Suprapubic skin (tissue), 4 donors: ENCODE measurements at places on chromosomes 4 and X.

GRCh38 chr4:181018913-181019312 is 1224.3 kb upstream of the TENM3 start:
- DNase-seq = no peak
- no peaks in the 10 kb centered on the region for H3K36me3 ChIP-seq
- no peak overlapping the region for H3K27ac ChIP-seq
- no peaks in the 10 kb centered on the region for H3K27me3 ChIP-seq

GRCh38 chrX:6021316-6022091 is 207.2 kb downstream of the NLGN4X start:
- DNase-seq = no peak
- H3K27ac ChIP-seq = no peak overlapping the region
- H3K27me3 ChIP-seq = no peaks in the 10 kb centered on the region
- no peaks in the 10 kb centered on the region for H3K4me1 ChIP-seq

GRCh38 chr4:8240211-8241041 is 29.1 kb upstream of the HTRA3 start:
- peaks cover 17% of the 10 kb centered on the region for H3K4me1 ChIP-seq
- H3K27me3 ChIP-seq = no peaks in the 10 kb centered on the region
- H3K27ac ChIP-seq = no peak overlapping the region
- no peak for DNase-seq
- peaks cover 14% of the 10 kb centered on the region for H3K36me3 ChIP-seq

GRCh38 chrX:2596555-2597255 is 94.4 kb upstream of the CD99 start:
- H3K36me3 ChIP-seq = no peaks in the 10 kb centered on the region
- H3K4me1 ChIP-seq = peaks cover 15% of the 10 kb centered on the region
- H3K27ac ChIP-seq = peak overlapping the region; percentile 46
- no peaks in the 10 kb centered on the region for H3K27me3 ChIP-seq
- H3K4me3 ChIP-seq = no peak overlapping the region

DNA sequence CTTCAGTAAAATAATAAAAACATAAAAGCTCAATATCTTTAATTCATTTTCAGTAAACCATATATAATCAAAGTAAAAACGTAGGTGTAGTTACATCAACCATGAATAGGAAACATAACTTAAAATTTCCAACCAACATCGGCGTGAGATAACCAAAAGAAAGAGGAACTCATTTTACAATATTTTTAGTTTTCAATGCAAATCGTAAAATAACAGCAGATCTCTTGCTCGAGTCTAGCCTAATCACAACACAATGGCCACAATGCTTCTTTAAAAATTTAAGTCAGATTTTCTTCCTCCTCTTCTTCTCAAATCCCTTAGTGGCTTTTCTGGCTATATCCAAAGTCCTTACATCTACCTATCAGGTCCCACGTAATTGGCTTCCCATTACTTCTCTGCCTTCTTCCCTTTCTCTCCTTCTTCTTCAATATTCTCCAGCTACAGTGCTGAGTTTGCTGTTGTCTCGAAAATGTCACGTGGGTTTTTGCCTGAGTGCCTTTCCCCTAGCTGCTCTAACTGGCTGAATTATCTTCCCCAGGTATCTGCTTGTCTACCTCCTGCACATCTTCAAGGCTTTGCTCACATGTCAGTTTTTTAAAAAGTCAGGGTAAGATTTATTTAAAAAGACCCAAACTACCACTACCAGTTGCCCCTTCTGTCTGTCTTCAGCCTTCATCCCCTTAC is 90.9 kb upstream of the BANK1 start:
- H3K36me3 ChIP-seq = no peaks in the 10 kb centered on the region
- H3K4me3 ChIP-seq = no peak overlapping the region
- H3K4me1 ChIP-seq = no peaks in the 10 kb centered on the region
- H3K27ac ChIP-seq = no peak overlapping the region
- no peaks in the 10 kb centered on the region for H3K27me3 ChIP-seq

DNA sequence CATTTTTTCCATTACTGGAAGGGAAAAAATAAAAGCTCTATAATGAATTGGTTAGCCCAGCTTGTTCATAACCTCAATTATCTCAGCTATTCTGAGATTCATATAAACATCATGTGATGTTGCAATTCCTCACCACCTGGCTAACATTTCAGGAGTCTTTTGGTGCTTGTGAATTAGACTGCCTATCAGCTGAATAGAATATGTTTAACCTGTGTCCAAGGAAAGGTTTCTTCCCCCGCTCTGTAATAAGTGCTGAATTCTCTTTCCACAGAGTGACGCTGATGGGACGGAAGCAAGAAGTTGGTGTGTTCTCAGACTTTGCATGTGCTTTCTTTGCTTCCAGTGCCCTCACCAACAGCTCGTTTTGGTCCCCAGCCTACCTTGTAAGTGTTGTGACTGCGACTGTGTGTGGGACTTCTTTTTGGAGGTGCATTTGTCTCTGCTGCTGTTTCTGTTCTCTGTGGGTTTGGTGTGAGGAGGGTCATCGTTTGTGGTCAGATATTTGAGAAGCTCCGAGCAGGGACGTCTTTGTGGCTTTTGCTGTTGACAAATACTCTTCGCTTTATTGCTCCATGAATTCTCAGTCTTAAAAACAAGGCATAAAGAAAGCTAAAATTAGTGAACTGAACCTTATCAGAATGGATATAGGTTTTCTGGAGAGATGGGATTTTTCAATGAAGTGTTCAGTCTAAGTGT is 61.7 kb downstream of the PPARGC1A start:
- no peaks in the 10 kb centered on the region for H3K4me1 ChIP-seq
- no peak overlapping the region for H3K27ac ChIP-seq
- no peaks in the 10 kb centered on the region for H3K36me3 ChIP-seq
